Posterior cingulate gyrus (tissue), 11 donors: ENCODE measurements at places on chromosomes 2 and 18.

- DNase-seq = no peak
Observed at GRCh38 chr2:219060821-219061791, at the start of gene IHH. Gene IHH, minus strand, starts transcription at chr2:219060921. Its CDS starts 454 bp downstream, at chr2:219060467.

DNA sequence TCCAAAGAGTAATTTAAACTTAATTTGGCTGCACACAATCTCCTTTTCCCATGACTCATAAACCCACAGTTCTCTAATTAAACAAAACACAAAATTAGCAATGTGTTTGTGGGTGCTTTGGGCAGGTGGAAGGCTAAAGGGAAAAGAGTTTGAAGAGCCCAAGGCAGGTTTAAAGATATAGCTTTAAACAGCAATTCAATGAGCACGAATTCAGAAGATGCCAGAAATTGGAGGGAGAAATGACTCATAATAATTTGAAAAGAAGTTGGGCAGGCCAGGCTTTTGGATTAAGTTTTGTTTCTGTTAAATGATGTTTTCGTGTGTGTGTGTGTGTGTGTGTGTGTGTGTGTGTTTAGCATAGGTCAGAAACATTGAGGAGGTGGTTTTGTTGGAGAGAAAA lies 594.8 kb upstream of the ZEB2 start:
- no peak for DNase-seq

- no peak for DNase-seq
Observed at GRCh38 chr2:85596026-85596333, 435 bp downstream of the RNF181 start.

DNA sequence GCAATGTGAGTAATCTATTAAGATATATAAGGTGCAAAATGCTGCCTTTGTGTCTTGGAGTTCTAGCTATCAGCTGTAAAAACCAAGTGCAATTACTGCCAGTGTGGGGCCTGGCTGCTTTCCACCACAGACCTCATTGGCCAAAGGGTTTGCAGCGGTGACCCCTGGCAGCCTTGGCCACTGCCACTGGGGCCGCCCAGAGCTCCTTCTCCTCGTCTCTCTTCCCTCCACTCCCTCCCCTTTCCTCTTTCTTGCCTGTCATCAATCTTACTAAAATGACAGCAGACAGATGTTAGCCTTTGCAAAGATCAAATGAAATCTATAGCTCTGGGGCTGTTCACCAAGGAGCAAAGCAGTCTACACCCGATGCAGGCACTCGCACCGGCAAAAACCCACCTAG lies 986.3 kb downstream of the BCL11A start:
- DNase-seq = no peak

DNA sequence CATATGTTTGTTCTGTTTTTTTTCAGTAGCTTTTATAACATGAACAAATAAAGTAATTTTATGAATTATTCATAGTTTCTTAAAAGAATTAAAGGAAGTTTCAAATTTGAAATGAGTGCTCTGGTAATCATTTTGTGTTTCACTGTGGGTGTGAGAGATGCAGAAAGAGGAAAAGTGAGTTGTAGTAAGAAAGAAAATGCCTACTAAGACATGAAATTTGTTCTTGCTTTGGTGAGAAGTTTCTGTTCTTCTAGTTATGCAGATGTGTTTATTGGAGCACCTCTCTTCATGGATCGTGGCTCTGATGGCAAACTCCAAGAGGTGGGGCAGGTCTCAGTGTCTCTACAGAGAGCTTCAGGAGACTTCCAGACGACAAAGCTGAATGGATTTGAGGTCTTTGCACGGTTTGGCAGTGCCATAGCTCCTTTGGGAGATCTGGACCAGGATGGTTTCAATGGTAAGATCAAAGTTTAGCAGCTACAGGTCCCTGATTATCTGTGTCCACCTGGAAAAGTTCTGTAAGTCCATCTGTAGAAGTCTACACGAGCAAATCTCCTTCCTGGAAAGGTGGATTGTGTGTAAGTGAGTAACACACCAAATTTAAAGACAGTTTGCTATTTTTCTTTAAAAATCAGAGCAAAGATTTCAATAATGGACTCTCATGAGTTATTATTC lies 51.4 kb downstream of the ITGAV start:
- no peak for DNase-seq

DNA sequence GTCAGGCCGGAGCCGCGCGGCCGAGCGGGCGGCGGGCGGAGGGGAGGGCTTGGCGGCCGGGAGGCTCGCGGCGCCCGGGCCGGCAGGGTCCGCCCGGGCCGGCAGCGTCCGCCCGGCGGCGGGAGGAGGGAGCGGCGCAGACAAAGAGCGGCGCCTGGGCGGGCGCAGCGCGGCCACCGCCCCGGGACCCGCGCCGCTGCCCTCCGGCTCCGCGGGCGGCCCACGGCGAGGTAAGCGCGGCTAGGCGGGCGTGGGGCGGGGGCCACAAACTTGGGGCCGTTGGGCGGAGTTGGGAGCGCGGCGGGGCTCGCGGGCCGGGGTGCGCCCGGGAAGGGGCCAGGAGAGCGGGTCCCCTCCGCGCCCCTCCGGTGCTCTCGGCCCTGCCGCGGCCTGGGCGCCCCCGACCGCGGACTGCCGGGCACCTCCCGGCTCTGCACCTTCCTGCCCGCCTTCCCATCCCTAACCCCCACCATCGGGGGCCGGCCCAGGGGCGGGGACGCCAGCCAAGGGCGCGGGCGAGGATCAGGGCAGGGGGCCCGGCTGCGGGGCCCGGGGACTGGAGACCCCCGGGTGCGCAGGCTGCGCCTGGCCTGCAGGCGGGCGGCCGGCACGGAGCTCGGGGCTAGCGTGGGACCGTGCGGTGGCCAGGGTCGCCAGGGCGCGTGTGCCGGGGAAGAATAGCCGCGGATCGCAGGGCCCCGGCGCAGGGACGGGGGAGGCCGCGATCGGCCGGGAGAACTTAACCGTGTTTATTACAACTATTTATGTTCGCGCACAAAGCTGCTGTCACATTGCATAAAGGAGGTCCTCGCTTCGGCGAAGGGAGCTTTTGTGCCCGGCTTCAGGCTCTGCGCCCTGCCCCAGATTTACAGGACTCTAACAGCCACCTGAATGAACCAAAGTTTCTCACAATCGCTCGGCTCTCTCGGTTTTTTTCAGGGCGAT lies at the start of gene NCK2:
NCK2 (plus strand) TSS at position 4 of the 945 bp plus-strand sequence. CDS start 110,152 bp downstream, outside the sequence.
- no peak for DNase-seq

- DNase-seq = no peak
Observed at GRCh38 chr18:56273541-56274219, 364.7 kb downstream of the TXNL1 start.

DNA sequence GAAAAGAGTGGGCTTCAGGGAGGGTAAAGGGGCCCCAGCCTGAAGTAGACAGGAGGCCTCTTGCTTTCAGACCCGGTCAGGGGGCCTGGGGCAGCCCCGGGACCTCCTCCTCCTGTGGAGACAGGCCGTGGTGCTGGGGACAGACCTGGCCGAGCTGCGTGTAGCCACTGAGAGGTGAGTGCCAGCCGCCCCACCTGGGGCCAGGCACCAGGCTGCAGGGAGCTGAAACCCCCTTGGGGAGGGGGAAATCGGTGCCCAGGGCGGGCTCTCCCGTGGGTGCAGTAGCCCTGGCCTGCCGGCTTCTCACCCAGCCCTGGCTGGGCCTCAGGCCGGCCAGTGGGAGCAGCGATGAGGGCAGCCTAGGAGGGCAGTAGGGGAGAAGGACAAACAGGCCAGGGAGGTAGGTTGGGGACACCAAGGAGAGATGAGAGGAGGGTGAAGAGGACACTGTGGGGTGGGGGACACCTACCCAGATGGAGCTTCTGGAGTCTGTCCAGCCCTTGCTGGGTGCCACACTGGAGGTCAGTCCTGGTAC lies 24.0 kb downstream of the CROCC2 start:
- peak; percentile 6 for DNase-seq

GRCh38 chr18:33010149-33010548 lies 237.3 kb upstream of the KLHL14 start:
- DNase-seq = no peak
